ENCODE measurements at places on chromosomes 1 and 21.
A peak's percentile ranks its signal among the peaks of the same experiment; 100 is the strongest.

- DNase-seq, result peak; percentile 77
Observed at GRCh38 chr1:203340112-203340790, 10.7 kb downstream of the FMOD start.

GRCh38 chr1:206554211-206554610, 46.9 kb downstream of the RASSF5 start:
- no peak for DNase-seq

- no peak for DNase-seq
Observed at GRCh38 chr1:180247061-180247460, 17.0 kb downstream of the LHX4 start.

- no peak for DNase-seq
Observed at GRCh38 chr1:204630132-204630905, 55.2 kb downstream of the LRRN2 start.

- DNase-seq, result no peak
Observed at GRCh38 chr1:59638231-59638711, 176.5 kb upstream of the HOOK1 start.

- no peak for DNase-seq
Observed at GRCh38 chr21:39613041-39613934, 548 bp downstream of the B3GALT5 start.

DNA sequence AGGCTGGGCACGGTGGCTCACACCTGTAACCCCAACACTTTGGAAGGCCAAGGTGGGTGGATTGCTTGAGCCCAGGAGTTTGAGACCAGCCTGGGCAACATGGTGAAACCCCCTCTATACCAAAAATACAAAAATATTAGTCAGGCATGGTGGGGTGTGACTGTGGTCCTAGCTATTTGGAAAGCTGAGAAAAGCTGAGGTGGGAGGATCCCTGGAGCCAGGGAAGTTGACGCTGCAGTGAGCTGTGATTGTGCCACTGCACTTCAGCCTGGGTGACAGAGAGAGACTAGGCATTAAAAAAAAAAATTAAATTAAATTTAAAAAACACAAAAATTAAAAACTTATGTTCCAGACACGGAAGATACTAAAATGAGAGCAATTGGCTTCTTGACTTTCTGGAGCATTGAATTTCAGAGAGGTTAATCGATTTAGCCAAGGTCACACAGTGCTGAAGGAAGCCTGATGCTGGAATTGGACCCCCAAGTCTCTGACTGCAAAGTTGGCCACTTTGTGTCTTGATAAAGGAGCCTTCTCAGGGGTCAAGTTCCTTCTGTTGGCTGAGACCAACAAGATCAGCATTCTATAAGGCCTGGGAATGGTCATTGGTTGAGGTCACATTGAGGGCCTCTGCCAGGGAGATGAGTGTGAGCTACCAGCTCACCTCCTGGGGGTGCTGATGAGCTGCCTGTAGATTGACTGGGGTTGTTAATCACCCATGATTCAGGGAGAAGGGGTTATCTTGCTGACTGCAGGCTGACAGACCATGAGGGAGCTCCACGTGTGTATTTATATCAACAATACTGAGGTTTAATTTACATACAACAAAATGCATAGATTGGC, 54.3 kb downstream of the RPS6KA1 start:
- DNase-seq, result no peak

DNA sequence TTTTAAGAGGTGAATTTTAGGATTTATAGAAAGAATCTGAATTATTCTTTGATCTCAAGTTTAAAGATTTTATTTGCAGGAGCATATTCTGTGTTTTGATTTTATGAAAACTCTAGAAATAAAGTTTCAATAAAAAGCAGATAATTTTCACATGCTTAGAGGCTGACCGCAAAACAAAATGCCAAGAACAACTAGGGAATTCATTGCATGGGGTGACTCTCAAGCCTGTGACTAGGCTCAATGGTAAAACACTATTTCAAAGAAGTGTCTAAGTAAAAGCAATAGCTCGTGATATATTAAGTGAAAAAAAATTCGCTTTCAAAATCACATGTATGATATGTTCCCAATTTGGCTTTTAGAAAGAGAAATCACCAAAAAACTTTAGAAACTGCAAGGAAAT, 49.6 kb downstream of the RPL5 start:
- no peak for DNase-seq

GRCh38 chr1:54297596-54298283, 97.8 kb downstream of the MRPL37 start:
- no peak for DNase-seq

GRCh38 chr1:2609319-2610035, 22.9 kb downstream of the PRXL2B start:
- DNase-seq, result no peak

GRCh38 chr21:33031152-33031911, 5.6 kb downstream of the OLIG2 start:
- no peak for DNase-seq

DNA sequence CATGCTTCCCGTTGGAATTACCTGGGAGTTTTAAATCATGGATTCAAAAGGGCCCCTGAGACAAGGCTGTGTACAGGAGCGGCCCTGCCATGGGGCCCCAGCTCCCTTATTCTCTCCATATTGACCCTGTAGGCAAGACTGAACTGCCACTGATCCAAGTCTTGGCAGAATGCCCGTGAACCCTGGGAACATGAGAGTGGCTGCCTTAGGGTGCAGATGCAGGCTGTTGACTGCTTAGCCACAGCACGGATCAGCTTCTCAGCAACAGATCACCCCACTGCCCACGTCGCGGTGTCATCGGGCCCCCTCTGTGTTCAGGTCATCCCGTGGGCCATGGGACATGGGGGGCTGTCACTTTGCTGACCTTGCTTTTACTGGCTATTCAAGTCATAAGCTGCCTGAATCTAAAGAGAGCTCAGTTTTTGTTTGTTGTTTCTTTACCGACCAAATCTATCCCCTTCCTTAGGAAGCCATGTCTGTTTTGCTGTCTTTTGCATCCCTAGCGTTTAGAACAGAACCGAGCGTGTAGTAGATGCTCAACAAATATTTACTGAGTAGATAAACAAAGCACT, 83.4 kb downstream of the MATN1 start:
- no peak for DNase-seq

- DNase-seq, result no peak
Observed at GRCh38 chr1:166073489-166073888, 93.3 kb downstream of the FAM78B start.

DNA sequence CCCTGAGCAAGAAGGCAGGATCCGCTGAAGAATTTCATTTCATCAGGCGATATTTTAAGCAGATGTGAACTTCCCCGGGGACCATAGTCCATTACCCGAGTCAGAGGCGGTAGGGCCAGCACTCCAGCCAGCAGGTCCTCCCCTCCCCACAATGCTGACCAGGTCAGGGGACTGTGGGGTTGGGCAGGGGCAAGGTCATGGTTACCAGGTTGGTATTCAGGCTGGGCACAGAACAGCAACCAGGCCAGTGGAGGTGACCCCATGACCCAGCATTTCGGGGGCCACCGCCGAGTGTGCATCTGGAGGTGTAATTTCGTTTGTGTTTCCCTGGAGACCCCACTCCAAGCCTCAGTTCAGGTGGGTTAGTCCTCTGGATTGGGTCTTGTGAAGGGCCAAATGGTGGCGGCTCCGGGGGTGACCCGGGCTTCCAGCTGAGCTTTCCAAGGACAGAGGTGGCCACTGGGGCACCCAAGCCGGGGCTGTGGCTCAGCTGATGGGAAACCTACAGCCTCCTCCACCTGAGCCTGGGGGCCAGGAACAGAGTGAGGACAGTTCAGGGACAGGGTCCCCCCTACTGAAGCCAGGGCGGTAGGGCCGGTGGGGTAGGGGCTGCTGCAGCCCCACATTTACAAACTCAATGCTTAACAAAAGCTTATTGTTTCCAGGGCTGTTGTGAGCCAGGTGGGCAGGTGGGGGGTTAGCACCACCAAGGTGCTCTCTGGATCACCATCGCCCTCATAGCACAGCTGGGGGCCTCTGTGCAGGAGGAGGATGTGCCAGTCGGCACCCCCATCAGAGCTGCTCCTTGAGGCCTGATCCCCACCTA, 2.8 kb downstream of the PRDM16 start:
- DNase-seq, result no peak

DNA sequence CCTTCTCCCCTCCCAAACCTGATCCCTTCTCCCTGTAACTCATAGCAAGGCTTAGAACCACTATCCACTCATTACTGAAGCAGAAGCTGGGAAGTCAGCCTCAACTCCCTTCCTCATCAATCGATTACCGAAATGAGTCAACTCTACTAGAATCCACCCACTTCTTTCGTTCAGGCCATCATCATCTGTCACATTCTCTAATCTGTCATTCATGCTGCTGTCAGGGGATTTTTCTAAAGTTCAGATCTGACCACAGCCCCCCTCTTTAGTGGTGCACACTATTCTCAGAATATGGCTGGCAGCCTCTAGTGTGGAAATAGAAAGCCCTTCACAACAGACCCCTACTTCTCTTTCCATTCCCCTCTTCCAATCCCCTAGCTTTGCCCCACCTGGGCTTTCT, 5.1 kb downstream of the NT5C1A start:
- no peak for DNase-seq

- no peak for DNase-seq
Observed at GRCh38 chr1:204728456-204728855, 42.9 kb upstream of the LRRN2 start.

DNA sequence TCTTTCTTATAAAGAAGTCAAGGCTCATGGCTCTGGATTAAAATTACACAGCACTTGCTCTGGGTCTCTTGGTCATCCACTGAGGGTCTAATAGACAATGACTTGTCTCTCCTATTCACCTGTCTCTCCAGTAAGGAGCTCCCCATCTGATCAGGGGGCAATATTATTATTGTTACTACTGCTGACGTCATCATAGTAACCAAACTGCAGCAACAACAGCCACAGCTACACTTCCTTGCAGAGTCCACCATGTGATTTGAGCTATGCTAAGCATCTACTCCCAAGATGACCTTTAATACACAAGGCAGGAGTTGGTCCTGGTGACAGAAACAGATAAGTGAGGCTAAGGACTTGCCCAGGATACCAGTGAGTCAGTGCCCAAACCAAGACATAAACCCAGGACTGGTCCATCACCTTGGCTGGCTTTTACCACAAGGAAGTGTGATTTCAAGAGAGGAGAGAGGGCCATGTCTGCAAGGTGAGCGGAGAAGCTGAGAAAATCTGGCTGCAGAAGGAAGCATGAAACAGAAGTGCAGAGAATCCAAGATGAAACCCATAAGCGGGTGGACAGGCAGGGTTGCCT, 602.5 kb downstream of the PTPRU start:
- DNase-seq, result no peak

Data from CD4-positive, alpha-beta T cell treated with Interleukin-21 for 1 hour (primary cell).